ENCODE measurements at places on chromosomes 3 and 15.

DNA sequence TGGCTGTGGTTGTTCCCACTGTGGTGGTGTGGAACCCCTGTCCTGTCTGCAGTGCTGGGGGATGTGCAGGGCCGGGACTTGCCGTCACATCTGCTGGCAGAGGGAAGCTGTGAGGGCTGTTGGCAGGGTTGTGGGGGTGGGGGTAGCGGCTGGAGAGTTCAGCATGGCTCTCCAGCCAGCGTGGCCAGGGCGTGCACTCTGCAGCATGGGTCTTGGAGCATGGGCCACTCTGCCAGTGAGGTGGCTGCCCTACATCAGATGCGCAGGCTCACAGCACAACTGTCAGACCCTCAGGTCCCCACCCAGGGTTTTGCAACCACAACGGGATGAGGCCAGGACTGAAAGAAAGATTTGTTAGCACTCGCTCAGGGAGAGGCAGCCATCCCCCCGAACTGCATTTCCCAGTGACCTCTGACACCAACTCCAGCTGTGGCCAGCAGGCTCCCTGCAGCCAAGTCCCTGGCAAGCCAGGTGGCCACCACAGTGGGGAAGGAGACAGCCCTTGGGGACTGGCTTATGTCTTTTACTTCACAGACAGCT, 237.7 kb upstream of the LYSMD4 start:
- DNase-seq, result no peak

- DNase-seq, result no peak
Measured at GRCh38 chr15:78059110-78059839, 18.2 kb downstream of the TBC1D2B start.

DNA sequence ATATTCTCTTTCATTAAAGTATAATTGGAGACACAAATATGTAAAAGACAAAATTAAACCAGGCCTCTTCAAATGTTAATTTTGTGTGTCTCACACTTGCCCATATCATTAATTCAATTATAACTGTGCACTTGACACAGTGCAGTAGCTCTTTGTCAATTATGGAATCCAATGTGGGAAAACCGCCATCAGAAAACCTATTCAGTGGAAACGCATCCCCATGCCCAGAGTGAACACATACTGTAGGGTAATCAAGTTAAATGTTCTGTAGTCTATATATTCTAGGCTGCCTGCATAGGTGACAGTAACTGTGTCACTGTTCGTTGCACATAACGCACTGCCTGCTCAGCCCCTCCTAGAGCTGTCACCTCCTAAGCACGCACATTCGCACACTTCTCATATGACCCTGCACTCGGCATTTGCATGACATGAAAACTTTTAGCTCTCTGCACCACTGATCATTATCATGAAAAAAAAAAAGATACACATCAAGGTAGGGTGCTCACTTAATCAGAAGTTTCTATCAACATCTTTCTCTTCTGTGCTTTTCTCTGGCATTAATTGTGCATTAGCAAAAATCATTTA, 63.2 kb downstream of the MEIS2 start:
- DNase-seq, result no peak

DNA sequence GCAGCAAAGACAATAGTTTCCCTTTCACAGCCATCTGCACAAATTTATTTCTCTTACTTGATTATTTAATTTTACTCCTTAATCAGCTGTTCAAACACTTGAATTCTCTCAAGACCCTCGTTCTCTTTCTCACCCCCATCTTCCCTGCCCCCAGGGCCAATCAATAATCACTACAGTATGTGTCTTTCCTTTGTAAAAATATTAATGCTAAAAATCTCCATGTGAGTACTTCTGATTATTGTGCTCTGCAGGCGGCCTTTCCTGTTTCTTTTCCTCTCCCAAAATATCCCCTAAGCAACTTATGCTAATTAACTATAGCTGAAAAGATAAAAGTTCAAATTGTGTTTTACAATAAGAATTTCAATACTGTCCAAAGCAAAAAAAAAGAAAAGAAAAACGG, 617.0 kb upstream of the CBLB start:
- no peak for DNase-seq

DNA sequence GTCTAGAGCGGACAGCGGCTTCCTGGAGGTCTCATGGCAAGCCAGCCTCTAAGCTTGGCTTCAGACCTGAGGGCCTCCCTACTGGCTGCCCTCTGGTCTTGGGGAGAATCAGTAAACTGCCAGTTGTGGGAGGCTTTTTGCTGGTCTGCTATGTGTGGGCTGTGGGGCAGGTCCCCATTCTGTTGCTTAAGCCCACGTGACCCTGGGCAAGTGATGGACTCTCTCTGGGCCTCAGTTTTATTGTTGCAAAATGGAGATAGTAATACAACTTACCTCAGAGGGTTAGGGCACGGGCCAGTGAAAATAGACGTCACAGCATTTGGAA, 61.7 kb downstream of the SLC6A6 start:
- no peak for DNase-seq

- no peak for DNase-seq
Measured at GRCh38 chr3:104939196-104939595, 427.5 kb upstream of the ALCAM start.

GRCh38 chr3:71305231-71306206, 278.0 kb downstream of the FOXP1 start:
- no peak for DNase-seq

Data from T47D (cell line).